GF-D8 (cell line): ENCODE measurements at places on chromosomes 6 and 20.

DNA sequence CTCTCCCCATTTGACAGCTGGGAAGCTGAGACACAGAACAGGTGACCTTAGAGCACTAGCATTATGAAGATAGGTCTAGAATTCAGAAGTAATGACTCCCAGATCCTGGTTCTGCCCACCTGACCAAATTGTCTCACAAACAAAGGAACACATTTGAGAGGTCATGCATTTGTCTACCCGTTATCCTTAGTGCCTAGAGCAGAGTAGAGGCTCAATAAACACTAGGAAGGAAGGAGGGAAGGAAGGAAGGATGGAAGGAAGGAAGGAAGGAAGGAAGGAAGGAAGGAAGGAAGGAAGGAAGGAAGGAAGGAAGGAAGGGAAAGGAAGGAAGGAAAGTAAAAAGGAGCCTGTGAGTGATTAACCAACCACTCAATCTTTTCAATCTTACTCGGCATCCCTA, 63.3 kb downstream of the SNAP25 start:
- no peak for DNase-seq

GRCh38 chr6:111171577-111172400, 84.5 kb downstream of the SLC16A10 start:
- no peak for DNase-seq

DNA sequence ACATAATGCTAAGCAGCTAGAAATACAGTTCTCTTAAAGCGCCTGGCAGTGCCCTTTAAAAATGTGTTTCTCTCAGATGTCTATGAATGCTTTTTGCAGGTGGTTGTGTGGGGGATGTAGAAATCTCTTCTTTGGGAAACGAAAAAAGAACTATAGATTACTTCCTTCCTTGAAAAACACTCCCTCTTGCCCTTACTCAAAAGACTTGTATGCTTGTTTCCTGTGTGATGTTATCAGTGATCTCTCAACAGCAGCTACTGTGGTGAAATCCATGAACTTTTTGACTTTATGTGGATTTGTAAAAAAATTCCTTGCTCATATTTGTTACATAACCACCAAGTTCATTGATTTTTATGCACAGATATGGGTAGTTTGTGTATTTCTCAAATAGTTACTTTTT, 916.5 kb downstream of the QKI start:
- DNase-seq: peak; percentile 72

DNA sequence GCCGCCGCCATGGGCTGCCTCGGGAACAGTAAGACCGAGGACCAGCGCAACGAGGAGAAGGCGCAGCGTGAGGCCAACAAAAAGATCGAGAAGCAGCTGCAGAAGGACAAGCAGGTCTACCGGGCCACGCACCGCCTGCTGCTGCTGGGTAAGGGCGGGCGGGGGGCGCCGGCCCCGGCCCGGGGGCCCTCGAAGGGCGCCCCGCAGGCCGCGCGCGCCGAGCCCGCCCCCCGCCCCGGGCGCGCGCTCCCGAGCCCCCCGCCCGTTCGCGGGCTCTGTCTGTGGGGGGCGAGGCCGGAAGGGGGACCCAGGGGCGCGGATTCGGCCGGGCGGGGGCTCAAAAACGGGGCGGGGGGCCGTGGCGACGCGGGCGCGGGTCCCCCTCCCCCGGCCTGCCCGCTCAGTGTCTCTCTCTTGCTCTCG, 39.2 kb downstream of the GNAS start:
- no peak for DNase-seq

GRCh38 chr20:3932681-3933080, 43.5 kb downstream of the PANK2 start:
- DNase-seq: no peak

DNA sequence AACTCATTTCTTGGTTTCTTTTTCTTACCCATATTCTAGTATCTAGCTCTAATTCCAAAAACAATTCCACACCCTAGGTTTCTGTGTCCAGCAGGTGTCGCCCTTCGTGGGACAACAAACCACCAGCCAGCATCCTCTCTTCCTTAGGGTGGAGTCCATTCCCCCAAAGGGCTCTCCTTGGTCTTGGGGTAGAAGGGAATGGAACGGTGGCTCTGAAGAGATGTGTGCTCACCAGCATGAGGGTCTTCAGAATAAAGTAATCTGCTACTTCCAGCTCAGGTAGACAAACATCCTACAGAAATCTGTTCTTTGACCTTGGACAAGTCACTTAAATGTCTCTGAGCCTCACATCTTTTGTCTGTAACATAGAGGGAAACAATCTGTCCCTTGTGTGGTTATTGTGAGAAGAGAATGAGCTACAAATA, 7.2 kb downstream of the HLA-DMB start:
- DNase-seq: peak; percentile 6

DNA sequence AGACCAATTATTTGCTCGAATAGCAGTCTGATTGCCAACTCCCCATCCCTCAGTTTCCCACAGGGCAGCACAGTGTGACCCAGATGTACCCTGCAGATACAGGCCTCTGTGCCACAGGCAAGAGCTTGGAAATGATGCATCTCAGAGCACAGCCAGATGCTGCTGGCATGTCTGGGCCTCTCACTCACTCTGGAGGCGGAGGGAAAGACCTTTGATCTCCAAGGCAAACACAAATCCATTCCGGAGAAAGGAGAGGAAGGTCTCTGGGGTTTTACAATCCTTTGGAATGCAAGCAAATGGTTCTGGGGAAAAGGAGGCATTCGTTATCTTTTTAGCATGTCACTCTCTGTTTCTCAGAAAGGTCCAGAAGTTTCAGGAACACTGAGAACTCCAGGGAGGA, 74.2 kb downstream of the RIOK1 start:
- no peak for DNase-seq

DNA sequence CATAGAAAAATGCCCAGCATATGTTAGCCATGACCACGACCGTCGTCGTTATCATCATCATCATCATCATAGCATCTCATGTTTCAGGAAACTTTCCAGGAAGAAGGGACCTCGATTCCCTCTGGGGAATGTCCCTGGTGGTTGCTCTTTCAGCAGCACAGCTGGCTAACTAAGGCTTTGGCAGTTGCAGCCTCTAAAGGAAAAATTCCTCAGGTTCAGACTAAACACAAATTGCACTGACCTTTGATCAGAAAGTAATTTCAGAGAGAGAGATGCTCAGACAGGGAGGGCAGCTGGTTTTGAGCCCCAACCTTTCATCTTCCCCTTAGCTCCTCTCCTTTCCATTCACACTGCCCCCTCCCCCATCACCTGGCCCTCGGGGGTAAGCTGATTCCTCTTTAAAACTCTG, 5.6 kb upstream of the CFB start:
- peak; percentile 2 for DNase-seq

- no peak for DNase-seq
Measured at GRCh38 chr6:36229223-36229622, 32.7 kb downstream of the BRPF3 start.

- DNase-seq: peak; percentile 91
Measured at GRCh38 chr20:8399947-8400346, 267.9 kb downstream of the PLCB1 start.

GRCh38 chr6:34090529-34090928, 55.4 kb downstream of the GRM4 start:
- no peak for DNase-seq

DNA sequence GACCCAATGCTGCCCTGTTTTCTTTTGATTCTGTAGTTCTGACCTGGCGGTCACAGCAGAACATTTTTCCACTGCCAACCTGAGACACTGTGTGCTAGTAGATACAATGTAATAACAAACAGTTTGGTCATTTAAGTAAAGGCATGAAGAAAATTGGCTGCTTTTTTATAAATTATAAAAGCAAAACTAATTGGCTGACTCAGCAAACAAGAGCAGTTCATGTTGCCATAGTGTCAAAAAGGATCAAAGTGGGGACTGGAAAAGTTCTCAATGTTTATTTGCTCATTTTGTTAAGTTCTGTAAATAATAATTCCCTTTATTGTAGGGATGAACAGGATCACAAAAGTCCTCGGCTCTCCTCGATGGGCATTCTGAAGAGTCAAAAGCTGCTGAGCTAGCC, 599.5 kb downstream of the PKHD1 start:
- no peak for DNase-seq

- no peak for DNase-seq
Measured at GRCh38 chr6:70663881-70664466, 3.7 kb upstream of the SMAP1 start.

- no peak for DNase-seq
Measured at GRCh38 chr6:101266063-101266462, 127.4 kb upstream of the GRIK2 start.

GRCh38 chr20:41110930-41111577, 26.3 kb upstream of the PLCG1 start:
- DNase-seq: no peak

GRCh38 chr6:80543598-80544222, 437.2 kb downstream of the BCKDHB start:
- no peak for DNase-seq

DNA sequence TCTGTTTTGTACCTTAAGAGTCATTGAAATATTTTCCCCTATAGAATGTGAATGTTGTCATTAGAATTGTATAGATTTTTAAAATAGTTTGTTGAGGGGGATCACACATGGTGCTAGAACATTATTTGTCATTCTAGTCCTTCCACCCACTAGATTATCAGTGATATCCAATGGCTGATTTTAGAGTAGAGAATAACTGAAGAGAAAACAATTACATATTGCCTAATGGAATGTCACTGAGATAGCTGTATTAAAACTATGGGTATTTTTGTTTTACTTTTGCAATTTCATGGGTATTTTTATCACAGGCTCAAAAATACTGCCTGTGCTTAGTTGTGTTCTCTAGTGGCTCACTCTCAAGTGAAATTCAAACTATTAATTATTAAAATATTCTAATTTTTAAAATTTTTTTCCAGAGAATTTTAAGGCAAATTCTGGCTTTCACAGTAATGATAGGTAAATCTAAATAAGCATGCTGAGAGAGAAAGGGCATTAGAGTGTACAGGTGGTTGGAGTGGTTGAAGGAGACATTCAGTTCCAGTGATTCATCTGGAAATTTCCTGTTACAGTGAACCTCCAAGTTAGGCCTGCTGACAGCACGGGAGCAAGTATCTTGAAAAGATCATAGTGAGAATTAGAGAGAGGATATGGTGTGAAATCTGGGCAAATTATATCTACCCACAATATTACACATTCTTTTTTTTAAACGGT, 399.6 kb downstream of the NKAIN2 start:
- DNase-seq: no peak

DNA sequence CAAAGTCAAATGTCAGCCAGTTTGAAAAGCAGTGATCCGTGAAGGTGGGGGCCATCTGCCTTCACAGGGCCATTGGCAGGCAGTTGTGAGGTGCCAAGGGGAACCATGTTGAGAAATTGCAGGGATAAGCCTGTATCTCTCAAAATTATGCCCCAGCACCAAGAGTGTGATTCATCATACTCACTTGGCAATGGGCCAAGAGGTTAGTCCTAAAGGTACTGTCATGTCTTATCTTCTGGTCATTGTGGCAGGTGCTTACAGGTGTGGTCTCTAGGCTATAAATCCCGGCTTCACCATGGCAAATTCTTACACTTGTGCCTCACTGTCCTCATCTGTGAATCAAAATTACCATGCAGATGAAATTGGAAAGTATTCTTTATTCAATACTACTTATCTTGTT, 150.7 kb upstream of the LAMP5 start:
- no peak for DNase-seq

GRCh38 chr6:87104667-87105066, 9.8 kb upstream of the CGA start:
- no peak for DNase-seq

DNA sequence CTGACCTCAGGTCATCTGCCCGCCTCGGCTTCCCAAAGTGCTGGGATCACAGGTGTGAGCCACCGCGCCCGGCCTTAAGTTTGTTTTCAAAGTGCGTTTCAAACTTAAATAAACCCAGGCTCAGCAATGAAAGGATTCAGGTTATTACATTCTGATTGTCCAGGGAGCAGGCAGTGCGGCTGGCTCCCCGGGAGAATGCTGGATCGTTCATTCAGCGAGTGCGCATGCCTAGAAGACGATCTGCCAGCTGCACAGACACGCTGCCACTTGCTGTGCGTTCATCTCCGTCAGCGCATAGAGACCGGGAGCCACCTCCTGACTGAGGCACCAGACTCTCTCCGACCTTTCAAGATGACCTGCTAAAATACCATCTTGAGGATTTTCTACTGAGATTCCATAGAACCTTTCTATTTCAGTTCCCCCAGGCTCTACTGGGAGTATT, 163.9 kb upstream of the ZNF217 start:
- DNase-seq: no peak

DNA sequence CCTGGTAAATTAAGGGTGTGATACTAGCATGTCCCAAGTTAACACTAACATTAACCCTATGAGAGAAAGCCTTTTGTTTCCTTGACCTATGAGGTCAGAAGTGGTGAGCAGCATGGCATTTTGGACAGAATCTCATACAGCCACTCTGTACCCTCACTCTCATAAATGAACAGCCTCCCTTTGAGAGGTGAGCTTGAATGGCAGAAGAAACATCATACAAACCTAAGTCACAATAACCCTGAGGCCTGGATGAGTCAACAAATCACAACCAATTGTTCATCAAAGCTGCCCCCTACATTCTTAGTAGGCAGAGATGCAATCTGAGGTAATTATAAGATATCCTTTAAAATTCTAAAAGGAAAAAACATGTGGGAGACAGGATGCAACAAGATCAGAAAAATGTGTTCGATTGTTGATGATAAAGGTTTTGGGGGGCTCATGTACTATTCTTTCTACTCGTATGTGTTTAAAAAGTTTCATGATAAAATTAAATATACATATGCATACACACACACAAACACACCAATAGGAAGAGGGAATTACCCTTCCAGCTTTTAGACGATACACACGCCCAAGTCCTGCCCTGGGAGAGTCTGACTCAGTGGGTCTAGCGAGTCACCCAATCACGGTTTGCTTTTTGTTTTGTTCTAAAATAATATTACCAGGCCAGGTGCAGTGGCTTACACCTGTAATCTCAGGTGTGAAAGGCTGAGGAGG, 117.3 kb downstream of the ARHGAP18 start:
- DNase-seq: no peak

DNA sequence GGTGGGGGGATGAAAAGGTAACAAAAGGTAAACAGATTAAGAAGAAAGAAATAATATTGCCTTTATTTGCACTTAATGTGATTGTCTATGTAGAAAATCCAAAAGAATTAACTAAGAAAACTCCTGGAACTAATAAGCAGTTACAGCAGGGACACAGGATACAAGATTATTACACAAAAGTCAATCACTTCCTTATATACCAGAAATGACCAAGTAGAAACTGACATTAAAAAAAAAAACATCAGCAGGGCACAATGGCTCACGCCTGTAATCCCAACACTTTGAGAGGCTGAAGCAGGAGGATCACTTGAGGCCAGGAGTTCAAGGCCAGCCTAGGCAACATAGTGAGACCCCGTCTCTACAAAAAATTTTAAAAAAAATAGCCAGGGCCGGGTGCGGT, 123.2 kb upstream of the RIPOR2 start:
- DNase-seq: no peak

- DNase-seq: no peak
Measured at GRCh38 chr20:54123587-54124180, 50.1 kb downstream of the CYP24A1 start.
